ENCODE measurements at places on chromosomes 6 and 20. TPM values are rescaled to one million over a fixed set of nuclear protein-coding genes. Genes with fewer than 3 reads are reported as not detected.

GRCh38 chr20:58208944-58209343 lies 19.5 kb downstream of the ANKRD60 start:
- DNase-seq: no peak

- DNase-seq: no peak
Observed at GRCh38 chr6:38459291-38459690, 180.4 kb downstream of the BTBD9 start.

DNA sequence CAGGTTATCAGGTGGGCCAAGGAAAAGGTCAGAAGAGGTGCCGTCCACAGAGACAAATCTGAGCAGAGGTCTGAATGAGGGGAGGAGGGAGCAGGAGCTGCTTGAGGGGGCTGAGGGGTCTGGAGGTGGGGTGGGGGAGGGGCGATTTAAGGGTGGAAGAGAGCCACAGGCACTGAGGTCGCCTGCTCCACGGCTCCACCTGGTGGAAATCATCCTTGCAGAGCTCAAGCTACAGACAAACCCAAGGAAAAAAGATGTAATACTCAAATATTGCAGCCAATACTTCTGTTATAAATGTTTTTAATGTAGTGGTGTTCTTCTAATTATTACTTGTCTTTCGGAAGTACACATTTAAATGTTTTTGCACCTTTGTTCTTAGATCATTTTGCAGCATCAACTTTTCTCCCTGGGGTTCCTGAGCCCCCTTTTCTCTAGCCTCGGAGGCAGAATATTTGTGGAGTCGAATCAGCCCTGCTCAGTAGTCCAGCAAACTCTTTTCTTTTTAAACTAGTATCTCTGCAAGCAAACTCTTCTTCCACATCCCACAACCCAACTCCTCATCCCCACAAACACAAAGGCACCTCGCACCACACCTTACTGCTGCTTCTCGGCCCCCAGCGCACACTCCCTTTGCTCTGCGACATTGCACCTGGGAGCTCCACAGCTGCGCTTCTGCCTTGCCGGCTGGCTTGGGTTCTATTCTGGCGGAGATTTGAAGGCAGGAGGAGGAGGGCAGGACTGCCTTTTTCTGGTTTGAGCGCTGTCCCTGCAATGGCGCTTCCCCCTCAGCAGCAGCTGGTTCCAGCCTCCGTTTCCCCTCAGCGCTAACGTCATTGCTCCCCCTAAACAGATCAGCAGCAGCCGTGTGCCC lies 51.0 kb upstream of the TFAP2A start:
- no peak for DNase-seq

GRCh38 chr20:14512839-14513238 lies 175.4 kb upstream of the FLRT3 start:
- no peak for DNase-seq

DNA sequence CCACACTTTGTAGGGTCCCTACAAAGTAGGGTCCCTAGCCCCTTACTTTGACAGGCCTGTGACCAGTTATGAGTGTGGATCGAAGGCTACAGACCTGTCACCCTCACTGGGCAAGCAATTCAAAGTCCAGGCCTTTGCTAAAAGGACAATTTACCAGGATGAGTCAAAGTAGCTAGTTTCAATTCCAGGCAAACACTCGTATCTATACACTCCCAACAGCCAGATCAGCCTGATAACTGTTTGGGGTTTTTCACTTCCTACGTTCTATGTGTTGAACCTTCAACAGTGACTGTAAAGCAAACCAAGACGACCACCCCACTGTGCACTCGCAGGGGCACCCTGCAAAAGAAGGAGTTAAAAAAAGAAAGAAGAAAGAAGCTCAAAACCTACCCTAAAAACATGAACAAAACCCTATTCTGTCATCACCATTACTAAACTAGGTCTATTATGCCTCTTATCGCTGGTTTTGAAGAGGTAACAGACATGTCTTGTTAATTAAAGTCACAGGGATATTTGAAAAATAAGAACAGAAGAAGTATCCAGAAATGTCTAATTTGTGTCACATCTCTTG lies 3.2 kb downstream of the GFOD1 start:
- no peak for DNase-seq

- no peak for DNase-seq
Observed at GRCh38 chr6:164195942-164196281, 781.4 kb downstream of the QKI start.

GRCh38 chr6:6583836-6584235 lies 4.7 kb upstream of the LY86 start:
- DNase-seq: no peak

DNA sequence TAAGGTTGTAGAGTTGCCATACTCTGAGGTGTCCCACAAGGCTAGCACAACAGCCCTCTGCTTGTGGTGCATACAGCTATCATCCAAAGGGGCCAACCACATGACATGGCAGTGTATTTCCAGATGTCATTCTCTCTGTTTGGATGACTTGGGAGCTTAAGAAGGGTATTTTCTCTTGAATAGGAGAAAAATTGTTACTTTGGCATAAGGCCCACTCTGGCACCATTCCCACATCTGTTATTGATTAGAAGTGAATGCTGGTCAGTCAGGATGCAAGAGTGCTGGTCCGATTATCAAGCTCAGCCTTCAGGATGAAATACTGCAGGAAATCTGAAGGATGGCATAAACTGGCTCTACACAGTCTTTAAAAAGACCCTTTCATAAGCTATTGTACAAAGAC lies 83.6 kb upstream of the C20orf144 start:
- no peak for DNase-seq

LY86 gene
- 4.1 TPM for total RNA-seq
